AG08395 (cell line): ENCODE measurements at places on chromosomes 13 and 19.
A peak's percentile ranks its signal among the peaks of the same experiment; 100 is the strongest.

GRCh38 chr19:871446-872265 is 12.2 kb downstream of the CFD start:
- DNase-seq: peak; percentile 62

- DNase-seq: peak; percentile 68
These were observed at the start of gene SACS for GRCh38 chr13:23433171-23434153. TSS of gene SACS (minus strand) at chr13:23433702. CDS start at chr13:23411239, 22,463 bp downstream.

DNA sequence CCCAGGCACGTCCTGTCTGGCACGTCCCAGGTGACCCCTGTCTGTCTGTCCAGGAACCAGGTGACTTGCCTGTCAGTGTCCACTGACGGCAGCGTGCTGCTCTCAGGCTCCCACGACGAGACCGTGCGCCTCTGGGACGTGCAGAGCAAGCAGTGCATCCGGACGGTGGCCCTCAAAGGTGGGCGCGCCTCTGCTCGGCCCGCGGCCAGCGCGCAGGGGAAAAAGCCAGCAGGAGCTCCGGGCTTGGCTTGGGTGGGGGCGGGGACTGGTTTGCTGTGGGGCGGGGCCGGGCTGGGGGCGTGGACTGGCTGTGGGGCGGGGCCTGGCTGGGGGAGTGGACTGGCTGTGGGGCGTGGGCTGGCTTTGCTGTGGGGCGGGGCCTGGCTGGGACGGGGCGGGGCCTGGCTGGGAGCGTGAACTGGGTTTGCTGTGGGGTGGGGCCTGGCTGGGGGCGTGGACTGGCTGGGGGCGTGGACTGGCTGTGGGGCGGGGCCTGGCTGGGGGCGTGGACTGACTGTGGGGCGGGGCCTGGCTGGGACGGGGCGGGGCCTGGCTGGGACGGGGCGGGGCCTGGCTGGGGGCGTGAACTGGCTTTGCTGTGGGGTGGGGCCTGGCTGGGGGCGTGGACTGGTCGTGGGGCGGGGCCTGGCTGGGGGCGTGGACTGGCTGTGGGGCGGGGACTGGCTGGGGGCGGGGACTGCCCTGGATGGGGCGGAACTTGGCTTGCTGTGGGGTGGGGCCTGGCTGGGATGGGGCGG is 7.2 kb downstream of the WDR18 start:
- DNase-seq: peak; percentile 52

GRCh38 chr19:47435883-47436417 is 16.6 kb upstream of the MEIS3 start:
- DNase-seq: no peak

DNA sequence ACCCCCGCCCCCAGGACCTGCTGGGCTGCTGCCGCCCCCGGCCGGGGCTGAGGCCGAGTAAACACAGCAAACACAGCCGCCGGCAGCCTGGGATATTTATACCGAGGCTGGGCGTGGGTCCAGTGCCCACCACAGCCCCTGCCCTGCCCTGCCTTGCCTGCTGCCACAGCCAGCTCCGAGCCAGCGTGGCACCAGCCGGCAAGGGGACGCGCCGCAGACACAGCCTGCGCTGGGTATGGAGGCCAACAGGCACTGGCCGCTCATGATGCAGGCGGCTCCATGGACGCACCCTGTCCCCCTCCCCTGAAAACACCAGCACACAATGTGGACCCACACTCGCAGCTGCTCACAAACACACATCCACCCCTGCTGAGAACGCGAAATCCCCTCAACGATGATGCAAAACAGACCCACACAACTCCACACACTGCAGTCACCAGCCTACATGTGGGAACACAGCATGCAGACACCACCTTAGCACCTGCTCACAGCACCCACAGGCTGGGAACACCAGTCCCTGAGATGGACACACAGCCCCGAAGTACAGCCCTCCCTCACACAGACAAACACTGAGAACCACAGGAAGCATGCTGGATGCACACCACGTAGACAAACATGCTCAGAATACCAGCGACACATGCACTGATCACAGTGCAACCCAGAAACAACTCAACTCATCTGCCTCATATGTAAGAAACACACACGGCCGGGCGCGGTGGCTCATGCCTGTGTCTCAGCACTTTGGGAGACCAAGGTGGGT is 16.2 kb downstream of the CCDC97 start:
- DNase-seq: peak; percentile 48

DNA sequence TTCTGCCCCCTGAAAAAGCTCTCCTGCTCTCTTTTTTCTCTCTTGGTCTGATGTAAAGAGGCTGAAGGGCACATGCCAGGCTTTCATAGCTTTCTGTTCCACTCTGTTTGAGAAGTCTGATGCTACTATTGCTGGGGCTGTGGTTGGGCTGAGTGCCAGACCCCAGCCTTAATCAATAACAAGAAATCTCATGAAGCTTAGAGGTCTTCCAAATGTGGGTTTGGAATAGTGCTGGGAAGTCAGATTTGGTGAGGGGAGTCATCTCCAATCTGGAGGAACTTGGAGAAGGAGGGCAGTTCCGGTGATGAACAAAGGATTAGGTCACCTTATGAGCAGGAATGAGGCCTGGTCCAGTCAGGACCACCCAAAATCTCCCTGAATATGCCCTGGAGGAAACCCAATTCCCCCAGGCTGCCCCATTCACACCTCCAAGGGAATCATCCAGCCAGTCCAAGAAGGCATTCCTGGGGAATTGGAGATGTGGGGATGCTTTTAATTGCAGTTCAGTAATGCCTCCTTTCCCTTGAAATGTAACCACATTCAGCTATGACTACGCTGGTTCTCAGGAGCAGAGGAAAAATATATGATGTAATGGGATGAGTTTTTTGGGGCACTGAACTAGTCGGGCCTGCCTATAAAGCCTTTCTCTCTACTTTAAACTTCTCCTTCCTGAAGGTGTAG is 102.0 kb downstream of the STARD13 start:
- DNase-seq: peak; percentile 53
